ENCODE measurements at places on chromosomes 13 and 19.
A peak's percentile ranks its signal among the peaks of the same experiment; 100 is the strongest.

DNA sequence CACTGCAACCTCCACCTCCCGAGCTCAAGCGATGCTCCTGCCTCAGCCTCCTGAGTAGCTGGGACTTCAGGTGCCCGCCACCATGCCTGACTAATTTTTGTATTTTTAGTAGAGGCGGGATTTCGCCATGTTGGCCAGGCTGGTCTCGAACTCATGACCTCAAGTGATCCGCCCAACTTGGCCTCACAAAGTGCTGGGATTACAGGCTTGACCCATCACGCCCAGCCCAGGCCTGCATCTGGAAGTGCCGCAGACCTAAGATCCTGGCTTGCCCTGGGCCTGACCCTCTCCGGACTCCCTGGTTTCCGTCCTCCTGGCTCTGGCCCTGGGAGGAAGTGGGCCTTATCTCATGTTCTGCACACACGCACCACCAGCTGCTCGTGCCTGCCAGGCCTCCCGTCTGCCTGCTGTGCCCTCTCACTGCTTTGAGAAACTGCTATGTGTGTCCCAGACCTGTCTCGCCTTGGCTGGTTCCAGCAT is 4.7 kb upstream of the PTGIR start:
- peak; percentile 95 for DNase-seq

- no peak for DNase-seq
These were observed 4.6 kb upstream of the FXYD3 start for GRCh38 chr19:35110974-35111373.

GRCh38 chr13:106331116-106331515 is 204.3 kb downstream of the EFNB2 start:
- DNase-seq = no peak

- DNase-seq = no peak
These were observed 12.2 kb upstream of the FUT5 start for GRCh38 chr19:5882421-5882968.

GRCh38 chr13:51488212-51488611 is 35.4 kb upstream of the INTS6 start:
- DNase-seq = no peak

DNA sequence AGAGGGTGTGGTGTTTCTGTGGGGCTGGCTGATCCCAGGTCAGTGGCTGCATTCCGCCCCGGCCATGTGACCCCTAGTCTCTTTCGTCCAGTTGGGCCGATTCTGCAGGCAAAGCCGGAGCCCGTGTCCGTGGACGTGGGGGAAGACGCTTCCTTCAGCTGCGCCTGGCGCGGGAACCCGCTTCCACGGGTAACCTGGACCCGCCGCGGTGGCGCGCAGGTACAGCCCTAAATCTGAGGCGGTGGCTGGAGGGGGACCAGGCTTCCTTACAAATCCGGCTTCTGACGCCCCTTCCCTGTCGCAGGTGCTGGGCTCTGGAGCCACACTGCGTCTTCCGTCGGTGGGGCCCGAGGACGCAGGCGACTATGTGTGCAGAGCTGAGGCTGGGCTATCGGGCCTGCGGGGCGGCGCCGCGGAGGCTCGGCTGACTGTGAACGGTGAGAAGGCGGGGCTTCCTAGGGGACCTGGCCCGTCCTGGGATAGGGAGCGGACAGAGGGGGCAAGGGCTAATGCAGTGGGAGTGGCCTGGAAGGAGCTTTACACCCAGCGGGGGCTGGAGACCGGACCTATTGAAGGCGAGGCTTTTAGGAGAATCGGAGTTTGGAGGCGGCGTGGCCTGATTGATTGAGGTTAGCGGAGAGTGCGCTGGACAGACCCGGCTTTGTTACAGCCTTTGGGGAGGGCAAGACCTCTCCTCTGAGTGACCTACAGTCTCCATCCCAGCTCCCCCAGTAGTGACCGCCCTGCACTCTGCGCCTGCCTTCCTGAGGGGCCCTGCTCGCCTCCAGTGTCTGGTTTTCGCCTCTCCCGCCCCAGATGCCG is 4.3 kb downstream of the KIRREL2 start:
- no peak for DNase-seq

DNA sequence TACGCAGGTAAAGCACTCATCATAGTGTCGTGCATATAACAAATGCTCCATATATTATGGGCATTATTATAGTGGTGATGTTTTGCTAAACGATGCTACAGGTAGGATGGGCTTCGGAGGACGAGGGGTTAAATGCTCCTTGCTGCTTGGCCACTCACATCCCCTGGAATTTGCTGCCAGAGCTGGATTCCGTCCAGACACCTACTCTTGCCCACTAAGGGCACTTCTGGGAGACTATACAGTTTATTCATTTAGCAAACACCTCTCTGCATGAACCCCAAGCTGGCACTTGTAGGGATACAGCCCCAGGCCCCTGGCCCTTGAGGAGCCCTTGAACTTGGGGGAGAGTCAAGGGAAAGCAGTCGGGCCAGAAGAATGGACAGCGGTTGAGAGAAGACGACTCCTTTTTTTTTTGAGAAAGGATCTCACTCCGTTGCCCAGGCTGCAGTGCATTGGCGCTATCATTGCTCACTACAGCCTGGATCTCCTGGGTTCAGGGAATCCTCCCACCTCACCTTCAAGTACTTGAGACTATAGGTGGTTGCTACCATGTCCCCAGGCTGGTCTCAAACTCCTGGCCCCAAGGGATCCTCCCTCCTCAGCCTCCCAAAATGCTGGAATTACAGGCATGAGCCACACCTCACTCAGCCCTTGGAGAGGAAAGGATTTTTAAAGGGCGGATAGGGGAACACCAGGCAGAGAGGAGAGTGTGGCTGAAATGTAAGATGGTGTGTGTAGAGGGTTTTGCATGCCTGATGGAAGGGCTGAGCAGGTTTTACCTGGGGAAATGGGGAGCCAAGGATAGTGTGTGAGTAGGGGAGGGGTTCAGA is 1.1 kb upstream of the MRPL34 start:
- no peak for DNase-seq

DNA sequence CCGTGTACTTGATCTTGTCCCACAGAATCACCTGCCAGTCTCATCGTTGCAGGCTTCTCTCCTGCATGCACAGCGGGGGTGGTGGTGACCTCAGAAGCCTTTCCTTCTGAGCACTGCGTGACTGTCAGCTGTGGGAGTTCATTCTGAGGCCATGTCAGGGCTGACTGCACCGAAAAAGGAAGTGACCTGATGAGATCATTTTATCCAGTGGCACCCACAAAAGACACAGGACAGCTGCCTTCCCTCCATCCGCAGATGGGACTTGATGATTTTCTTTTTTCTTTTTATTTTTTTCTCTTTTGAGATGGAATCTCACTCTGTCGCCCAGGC is 89.7 kb downstream of the RAB20 start:
- DNase-seq = peak; percentile 72

DNA sequence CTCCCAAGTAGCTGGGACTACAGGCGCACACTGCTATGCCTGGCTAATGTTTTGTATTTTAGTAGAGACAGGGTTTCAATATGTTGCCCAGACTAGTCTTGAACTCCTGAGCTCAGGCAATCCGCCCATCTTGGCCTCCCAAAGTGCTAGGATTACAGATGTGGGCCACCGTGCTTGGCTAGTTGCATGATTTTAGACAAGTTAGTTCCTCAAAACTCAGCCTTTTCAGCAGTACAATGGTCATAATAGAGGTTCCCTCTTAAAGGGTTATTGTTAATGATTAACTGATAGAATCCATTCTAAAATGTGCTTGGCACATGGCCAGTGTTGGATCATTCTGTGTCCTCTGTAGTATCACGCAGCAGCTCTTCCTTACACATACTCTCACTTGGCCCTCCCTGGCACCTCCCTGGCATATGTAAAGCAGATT is 19.5 kb upstream of the IFT88 start:
- no peak for DNase-seq

DNA sequence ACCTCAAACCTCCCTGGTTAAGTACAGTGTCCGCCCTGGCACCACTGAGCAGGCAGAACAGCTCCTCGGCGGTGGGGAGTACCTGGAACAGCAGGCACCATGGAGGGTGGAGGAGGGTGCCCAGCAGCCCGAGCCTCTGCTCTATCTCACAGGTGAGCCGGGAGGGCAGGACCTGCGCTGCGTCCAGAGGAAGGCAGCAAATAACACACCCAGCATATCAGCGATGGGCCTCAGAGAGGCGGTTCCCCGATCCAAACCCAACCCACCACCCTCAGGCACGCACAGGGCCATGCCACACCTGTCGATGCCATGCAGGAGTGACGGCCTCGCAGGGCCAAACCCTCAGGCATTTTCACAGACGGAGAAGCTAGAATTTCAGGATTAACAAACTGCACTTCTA is 11.8 kb downstream of the PEPD start:
- no peak for DNase-seq

- peak; percentile 75 for DNase-seq
These were observed 111.3 kb upstream of the MRI1 start for GRCh38 chr19:13652810-13653590.

DNA sequence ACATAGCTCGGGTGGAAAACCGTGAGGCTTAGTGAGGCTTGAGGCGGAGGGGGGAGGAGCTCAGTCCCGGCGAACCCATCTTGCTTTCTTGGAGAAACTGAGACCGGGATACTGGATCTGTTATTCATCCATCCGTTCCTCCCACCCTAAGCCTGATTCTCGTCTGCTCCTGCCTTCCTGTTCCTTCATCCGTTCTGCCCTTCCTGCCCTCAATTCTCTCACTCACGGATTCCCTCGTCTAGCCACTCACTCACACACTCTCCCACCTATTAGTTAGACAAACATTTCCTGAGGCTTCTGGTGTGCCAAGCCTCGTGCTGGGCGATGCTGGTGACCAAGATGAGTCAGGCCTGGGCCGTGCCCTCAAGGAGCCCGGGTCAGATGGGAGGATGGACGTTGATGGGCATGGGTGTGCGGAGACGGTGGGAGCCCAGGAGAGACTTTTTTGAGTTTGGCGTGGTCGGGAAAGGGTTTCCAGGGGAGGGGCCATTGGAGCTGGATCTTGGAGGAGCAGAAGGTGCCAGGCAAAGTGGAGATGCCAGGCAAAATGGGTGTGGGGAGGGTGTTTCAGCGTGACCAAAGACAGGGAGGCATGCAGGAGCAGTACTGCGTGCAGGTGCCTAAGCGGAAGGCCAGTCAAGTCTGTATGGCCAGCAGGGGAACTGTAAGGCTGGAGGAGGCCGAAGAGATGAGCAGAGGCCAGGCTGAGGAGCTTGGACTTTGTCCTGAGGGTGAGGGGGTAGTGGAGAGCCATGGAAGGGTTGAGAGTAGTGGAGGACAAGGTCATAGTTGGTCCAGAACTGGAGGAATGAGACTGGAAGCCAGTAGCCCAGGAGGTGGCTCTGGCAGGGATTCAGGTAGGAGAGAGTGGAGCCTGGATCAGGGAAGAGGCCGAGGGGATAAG is 7.4 kb upstream of the CNFN start:
- DNase-seq = no peak

DNA sequence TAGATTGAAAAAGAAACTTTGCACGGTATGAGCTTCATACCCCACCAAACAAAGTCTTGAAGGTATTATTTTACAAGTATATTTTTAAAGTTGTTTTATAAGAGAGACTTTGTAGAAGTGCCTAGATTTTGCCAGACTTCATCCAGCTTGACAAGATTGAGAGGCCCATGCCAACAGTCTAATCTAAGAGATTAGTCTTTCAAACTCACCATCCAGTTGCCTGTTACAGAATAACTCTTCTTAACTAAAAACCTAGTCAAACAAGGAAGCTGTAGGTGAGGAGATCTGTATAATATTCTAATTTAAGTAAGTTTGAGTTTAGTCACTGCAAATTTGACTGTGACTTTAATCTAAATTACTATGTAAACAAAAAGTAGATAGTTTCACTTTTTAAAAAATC is 41.9 kb upstream of the RAP2A start:
- no peak for DNase-seq

DNA sequence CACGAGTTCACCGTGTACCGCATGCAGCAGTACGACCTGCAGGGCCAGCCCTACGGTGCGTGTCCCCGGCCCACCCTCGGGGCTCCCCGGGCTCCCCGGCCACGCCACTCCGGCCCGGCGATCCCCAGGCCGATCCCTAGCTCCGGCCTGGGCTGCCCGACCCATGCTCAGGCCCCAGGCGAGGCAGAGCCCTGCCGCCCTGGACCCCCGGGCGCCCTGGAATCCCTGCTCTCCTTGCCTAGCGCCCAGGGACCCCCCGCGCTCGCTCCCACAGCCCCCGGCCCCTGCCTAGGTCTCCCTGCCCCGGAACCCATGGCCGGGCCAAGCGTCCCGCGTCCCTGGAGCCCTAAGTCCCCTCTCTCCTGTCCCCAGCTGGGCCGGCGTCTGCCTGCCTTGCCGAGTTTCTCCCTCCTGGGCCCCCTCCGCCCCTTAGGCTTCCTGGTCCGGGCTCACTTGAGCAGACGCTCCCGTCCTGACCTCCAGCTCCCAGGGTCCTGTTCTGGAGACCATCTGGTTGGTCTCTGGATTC is 494 bp downstream of the NCLN start:
- peak; percentile 20 for DNase-seq

- no peak for DNase-seq
These were observed 20.9 kb upstream of the KLF2 start for GRCh38 chr19:16303755-16304154.

DNA sequence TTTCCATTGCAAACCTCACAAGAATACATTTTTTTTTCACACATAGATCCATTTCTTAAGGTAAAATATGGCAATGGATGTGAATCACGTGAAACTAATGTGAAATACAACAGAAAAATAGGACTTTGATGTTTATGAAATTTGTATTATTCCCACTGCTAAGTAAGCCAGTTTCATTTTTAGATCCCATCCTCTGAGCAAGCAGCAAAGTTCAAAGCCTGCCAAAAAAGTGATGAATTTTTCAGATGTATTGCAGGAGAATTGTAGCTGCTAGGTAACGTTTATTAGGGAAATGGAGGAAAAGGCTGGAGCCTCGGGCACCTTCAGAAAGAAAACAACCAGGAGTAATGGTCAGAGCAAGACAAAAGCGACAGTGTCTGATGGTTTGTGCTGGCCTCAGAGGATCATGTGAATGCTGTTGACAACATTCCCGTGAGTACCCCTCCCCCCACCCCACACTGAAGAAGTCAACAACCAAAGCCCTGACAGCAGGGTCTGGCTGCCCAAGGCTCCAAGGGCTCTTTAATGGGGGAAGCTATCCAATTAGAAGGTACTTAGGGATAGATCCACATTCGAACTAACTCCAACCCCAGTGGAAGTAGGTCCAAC is 95.5 kb downstream of the OXGR1 start:
- DNase-seq = no peak

DNA sequence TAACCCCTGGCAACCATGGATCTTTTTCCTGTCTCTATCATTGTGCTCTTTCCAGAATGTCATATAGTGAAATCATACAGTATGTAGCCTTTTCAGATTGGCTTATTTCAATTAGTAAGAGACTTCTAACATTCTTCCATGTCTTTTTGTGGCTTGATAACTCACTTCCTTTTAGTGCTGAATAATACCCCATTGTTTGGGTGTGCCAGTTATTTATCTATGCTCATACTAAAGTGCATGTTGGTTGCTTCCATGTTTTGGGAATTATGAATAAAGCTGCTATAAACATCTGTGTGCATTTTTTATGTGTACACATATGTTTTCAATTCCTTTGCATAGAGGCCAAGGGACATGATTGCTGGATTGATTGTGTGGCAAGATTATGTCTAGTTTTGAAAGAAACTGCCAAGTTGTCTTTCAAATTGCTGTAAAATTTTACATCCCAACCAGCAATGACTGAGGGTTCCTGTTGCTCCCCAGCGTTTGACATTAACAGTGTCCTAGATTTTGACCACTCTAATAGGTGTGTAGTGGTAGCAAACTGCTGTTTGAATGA is 358.9 kb downstream of the ITGBL1 start:
- no peak for DNase-seq

- peak; percentile 33 for DNase-seq
These were observed 9.1 kb downstream of the SLITRK5 start for GRCh38 chr13:87680298-87680697.

GRCh38 chr19:31717269-31717923 is 368.2 kb upstream of the TSHZ3 start:
- DNase-seq = no peak
